ENCODE measurements at places on chromosomes 4 and X.

DNA sequence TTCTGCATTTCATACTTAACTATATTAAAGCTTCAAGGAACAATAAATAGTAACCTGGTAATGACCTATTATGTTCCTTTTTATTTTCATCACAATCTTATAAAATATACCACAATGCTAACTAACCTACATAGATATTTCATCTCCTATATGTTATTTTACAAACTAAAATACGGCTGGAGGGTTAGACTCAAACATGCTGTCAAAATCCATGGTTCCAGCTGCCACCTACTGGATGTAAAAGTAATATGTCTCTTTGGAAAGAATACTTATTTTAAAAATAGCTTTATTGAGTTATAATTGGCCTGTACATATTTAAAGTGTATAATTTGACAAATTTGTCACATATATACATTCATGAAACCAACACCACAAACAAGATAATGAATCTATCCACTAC, 15.0 kb downstream of the RGN start:
- peak; percentile 53 for DNase-seq

DNA sequence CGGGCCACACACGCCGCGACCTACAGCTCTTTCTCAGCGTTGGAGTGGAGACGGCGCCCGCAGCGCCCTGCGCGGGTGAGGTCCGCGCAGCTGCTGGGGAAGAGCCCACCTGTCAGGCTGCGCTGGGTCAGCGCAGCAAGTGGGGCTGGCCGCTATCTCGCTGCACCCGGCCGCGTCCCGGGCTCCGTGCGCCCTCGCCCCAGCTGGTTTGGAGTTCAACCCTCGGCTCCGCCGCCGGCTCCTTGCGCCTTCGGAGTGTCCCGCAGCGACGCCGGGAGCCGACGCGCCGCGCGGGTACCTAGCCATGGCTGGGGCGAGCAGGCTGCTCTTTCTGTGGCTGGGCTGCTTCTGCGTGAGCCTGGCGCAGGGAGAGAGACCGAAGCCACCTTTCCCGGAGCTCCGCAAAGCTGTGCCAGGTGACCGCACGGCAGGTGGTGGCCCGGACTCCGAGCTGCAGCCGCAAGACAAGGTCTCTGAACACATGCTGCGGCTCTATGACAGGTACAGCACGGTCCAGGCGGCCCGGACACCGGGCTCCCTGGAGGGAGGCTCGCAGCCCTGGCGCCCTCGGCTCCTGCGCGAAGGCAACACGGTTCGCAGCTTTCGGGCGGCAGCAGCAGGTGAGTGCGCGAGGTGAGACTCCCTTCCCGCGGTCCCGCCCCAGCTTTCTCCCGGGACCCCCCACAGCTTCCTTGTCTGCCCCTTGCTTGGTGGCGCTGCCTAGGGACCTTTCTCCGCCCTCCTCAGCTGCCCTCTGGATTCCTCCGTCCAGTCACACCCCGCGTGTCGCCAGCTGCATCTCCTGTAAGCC, 678 bp downstream of the BMP3 start:
- no peak for DNase-seq

GRCh38 chrX:47498411-47498810, 15.4 kb upstream of the ZNF41 start:
- DNase-seq, result no peak

DNA sequence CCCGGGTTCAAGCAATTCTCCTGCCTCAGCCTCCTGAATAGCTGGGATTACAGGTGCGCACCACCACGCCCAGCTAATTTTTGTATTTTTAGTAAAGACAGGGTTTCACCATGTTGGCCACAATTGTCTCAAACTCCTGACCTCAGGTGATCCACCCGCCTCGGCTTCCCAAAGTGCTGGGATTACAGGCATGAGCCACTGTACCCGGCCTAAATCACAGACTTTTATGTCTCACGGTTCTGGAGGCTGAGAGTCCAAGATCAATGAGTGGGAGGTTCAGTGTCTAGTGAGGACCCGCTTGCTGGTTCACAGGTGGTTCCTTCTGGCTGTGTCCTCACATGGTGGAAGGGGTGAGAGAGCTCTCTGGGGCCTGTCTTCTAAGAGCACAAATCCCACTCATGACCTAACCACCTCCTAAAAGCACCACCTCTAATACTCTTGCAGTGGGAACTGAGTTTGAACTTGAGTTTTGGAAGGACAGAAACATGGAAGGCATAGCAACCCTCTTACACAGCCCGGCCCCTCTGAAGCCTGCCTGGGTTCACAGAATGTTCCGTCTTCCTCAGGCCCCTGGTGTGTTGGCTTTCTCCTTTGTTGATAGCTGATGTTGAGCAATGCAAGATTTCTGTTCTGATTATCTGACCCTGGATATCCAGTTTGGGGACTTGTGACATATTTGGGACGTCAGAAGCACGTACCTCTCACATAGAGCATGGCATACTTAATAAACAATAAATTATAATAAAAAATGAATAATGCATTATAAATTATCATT, 1.9 kb upstream of the AKAP17A start:
- no peak for DNase-seq

GRCh38 chrX:107686792-107687191, 58.5 kb downstream of the PRPS1 start:
- DNase-seq, result peak; percentile 25

GRCh38 chr4:181679754-181680153, 563.4 kb upstream of the TENM3 start:
- DNase-seq, result no peak
